ENCODE measurements at places on chromosomes 16 and 17.

GRCh38 chr16:67579686-67580085 is 17.4 kb downstream of the CTCF start:
- DNase-seq, result no peak

- no peak for DNase-seq
Measured at GRCh38 chr16:68374961-68375660, 64.3 kb downstream of the PRMT7 start.

- no peak for DNase-seq
Measured at GRCh38 chr16:87293990-87294389, 23.2 kb downstream of the C16orf95 start.

- DNase-seq, result no peak
Measured at GRCh38 chr17:20200016-20200795, 191.0 kb downstream of the SPECC1 start.
